ENCODE measurements at places on chromosomes 16 and 17.

GRCh38 chr16:79217375-79218011 is 383.0 kb downstream of the MAF start:
- DNase-seq = peak; percentile 70

- DNase-seq = no peak
Measured at GRCh38 chr17:32627239-32627996, 140.6 kb downstream of the CDK5R1 start.

DNA sequence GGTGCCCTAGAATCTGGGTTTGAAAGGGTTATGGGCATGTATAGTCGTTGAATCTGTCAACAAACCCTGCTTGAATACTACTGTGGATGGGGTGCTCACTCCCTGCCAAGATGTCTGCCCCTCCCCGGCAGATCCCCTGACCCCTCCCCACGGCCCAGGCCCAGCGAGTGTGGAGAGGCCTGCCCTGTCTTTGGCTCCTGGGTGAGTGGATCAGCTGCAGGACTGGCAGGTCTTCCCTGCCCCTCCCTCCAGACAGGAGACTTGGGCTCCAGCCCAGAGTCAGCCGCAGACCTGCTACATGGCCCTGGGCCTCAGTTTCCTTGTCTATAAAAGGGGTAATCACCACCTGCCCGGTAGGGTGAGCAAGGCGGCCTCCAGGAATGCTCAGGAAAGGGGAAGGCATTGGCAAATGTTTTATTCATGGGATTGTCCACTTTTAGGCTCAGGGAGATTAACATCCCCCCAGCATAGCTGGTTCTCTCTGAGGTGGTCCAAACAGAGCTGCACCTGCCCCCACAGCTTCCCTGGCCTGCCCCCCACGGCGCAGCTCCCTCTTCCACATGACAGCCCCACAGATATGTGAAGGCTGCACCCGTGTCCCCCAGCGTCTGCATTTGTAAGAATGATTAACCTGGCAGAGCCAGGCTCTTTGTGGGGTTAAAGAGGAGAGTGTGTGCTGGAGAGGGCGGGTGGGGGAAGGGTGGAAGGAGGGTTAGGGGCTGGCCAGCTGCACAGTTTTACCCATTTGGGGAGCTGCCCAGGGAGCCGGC is 18.5 kb upstream of the SPNS2 start:
- DNase-seq = no peak

DNA sequence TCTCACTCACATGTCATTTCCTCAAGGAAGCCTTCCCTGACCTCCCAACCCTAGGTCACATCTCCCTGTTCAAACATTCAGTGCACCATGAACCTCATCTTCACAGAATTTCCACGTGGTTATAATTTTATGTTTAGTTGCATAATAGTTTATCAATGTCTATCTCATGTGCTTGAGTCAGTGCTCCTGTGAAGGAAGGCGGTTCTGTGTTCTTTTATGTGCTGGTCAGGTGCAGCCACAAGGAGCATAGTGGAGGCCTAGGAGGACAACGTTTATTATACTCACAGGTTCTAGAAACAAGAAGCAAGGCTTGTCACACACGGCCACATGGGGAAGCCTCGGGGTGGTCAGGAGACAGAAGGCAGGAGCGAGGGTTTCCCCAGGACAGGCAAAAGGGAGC is 34.5 kb upstream of the SCNN1B start:
- no peak for DNase-seq

DNA sequence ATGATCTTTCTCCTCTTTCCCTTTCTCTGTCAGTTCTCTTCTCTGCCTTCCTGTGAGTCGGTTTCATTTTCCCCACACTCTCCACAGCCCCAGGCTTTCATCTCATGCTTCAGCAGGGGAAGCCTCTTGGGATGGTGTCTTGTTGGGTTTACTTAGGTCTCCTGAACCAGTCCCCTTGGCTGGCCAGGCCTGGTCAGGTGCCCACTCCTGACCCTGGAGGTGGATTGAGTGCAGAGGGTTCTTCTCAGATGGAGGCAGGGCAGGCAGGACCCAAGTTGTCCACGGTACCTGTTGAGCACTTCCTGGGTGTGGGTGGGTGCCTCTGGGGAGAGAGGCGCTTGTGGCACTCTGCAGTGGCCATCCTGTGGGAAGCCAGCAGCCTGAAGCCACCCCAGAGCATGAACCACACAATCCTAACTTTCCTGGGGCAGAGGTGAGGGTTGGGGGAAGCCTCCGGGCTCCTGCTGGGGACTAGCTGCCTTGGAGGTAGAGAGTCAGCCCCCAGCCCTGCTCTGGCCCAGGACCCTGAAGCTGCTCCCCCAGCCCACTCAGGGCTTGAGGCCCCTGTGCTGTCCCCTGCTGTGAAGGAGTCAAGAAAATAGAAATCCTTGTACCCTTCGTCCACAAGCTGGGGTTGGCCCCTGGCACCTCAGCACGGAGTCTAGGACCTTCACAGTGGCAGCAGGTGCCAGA is 2.0 kb upstream of the RAP1GAP2 start:
- peak; percentile 56 for DNase-seq

- DNase-seq = no peak
Measured at GRCh38 chr17:27956601-27957445, 63.7 kb upstream of the LYRM9 start.

DNA sequence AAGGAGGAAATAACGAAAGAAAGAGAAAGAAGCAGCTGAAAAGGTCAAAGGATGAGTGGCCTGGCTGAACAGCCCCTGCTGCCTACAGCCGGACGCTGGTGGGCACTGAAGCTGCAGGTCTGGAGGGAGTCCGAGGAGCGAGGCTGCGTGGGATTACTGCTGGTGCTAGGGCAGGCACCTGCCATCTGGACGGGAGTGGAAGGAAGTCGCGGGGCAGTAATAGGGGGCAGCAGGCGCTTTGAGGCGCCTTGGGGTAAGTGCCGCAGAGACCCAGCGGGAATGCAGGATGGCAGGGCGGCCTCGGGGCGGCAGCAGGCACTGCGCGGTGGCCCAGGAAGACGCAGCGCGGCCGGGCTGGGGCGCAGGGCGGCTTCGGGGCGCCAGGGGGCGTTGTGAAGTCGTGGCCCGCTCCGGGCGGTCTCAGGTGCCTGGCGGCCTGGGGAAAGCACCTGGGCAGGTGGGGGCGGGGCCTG is 303 bp upstream of the SCNN1G start:
- DNase-seq = peak; percentile 78

- no peak for DNase-seq
Measured at GRCh38 chr17:78575340-78575739, 1.9 kb downstream of the DNAH17 start.

- no peak for DNase-seq
Measured at GRCh38 chr17:4083187-4083586, 59.6 kb downstream of the ZZEF1 start.

GRCh38 chr16:79997257-79997656 is 396.7 kb upstream of the MAF start:
- DNase-seq = no peak

- DNase-seq = no peak
Measured at GRCh38 chr17:30942308-30943079, 20.7 kb downstream of the ADAP2 start.

- no peak for DNase-seq
Measured at GRCh38 chr17:82065193-82065637, 389 bp downstream of the DUS1L start.

DNA sequence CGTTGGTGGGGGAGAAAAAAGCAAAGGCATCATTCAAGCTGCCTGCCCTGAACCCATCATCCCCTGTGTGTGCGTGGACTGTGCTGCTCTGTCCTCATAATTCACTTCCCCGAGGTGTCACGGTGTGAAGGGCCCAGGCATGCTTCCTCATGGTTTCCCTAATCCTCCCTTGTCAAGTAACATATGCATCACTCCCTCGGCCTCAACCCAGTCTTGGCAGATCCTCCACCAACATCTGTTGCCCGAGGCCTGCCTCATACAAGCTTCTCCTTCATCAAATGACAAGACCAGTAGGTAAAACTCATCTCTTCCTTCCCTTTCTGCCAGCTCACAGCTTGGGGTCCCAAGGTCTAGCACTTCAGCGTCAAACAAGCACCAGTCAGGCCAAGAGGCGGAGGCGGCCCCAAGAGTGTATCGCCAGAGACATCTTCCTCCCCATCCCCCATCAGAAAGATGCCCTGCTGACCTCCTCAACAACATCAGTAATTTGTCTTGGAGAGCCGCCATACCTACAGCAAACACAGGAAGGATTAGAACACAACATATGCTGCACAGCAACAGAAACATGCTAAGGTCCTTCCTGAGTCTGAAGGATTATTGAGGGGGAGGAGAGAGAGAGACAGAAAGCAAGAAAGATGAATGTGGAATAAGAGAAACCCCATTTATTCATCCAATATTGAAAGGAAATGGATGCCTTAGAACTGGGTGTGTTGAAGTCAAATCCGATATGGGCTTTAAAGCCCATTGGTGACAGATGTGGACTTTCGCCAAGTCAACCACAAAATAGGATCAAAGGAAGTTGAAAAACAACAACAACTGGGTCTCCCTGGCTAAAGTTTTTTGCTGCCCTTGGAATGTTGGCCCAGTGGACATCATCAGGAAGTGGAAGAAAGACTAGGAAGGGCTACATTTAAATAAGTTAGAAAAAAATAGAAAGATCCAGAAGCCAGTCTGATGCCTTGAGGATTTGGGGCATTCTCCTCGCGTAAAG is 38.4 kb downstream of the SOX9 start:
- DNase-seq = no peak

- DNase-seq = no peak
Measured at GRCh38 chr17:2683912-2684311, 27.7 kb downstream of the CLUH start.

DNA sequence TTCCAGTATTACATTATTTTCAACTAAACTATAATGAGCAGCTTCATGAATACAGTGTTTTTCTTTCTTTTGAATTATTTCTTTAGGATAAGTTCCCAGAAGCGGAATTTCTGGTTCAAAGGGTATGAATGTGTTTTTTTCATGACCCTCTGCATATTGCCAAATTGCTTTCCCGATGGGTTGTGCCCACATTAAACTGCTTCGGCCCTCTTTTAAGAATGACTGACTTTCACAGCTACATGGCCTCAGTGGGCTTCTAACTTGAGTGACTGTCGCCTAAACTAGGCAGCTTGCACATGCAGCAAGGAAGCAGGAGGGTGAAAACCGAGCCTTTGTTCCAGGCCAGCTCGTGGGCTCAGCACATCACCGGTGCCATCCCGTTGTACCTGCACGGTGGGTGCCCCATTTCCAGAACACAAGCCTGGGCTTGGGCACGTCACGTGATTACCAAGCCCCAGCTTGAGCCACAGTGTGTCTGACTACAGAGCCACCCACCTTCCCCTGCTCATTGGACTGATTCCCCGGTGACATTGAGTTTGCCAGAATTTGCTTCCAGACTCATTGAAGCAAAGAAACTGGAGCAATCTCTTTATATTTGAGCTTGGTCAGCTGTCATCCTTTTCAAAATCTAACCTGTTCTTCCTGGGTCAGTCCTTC is 112.8 kb downstream of the CLEC16A start:
- DNase-seq = no peak

DNA sequence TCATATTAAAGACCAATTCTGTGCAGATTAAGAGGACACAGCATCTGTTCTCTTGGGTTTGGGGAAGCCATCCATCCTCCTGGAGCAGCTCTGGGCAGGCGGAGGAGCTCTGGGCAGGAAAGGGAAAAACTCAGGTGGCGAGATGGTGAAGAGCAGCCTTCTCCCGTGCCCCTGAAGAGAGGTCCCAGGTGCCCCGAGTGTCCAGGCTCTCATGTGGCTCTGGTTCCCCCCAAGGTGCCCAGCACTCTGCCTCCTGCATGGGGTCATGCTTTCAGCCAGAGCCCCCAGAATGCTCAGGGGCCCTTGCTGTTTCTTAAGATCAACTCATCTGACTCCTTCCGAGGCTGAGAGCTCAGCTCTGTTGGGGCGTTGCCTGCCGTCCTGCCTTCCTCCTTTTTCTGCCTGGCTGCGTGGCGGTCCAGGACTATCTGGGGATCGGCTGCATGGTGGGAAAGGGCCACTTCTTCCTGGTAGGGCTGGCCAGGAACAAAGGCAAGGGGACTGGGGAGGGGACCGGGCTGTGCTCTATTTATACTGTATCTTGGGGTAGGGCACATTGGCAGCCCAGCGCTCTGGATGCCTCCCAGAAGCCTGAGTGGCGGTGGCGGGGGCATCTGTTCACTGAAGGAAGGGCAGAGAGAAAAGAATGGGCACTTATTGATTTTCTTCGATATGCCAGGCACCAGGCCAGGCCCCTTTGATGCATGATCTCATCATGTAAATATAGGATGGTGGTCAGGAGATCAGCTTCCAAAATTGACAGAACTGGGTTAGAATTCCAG is 103.2 kb upstream of the SDK2 start:
- DNase-seq = no peak

GRCh38 chr16:5604770-5605169 is 507.2 kb upstream of the EEF2KMT start:
- no peak for DNase-seq

GRCh38 chr16:12600536-12601256 is 203.0 kb downstream of the CPPED1 start:
- DNase-seq = no peak

DNA sequence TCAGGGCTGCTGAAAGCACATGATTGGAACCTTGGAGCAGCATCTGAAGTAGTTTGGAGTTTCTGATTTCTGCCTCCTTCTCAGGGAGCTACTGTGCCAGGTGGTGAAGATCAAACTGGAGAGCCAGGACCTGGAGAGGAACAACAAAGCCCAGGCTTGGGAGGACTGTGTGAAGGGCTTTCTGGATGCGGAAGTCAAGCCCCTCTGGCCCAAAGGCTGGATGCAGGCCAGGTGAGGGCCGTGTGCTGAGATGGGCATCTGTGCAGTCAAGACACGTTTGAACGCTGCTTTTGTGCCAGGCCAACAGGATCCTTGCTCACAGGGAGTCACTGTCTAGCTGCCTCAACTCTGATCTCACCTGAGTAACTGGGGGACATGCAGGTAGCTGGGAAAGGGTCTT is 23.8 kb downstream of the UBN1 start:
- no peak for DNase-seq

DNA sequence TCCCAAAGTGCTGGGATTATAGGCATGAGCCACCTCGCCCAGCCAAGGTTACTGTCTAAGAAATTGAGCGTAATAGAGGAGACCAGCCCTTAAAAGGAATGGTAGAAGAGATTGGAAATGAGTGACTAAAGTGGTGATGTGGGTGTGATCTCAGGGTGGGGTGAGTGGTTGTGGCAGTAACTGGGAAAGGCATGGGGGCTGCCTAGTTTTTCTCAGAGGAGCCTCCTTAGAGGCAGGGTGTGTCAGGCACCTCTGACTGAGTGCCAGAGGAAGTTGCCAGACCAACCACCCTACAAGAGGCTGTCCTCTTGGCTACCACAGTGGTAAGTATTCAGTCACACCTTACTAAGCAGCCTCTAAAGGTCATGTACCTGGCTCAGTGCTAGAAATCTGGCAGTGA is 8.9 kb downstream of the DUS2 start:
- DNase-seq = peak; percentile 66

GRCh38 chr16:82016964-82017363 is 5.7 kb upstream of the SDR42E1 start:
- no peak for DNase-seq

DNA sequence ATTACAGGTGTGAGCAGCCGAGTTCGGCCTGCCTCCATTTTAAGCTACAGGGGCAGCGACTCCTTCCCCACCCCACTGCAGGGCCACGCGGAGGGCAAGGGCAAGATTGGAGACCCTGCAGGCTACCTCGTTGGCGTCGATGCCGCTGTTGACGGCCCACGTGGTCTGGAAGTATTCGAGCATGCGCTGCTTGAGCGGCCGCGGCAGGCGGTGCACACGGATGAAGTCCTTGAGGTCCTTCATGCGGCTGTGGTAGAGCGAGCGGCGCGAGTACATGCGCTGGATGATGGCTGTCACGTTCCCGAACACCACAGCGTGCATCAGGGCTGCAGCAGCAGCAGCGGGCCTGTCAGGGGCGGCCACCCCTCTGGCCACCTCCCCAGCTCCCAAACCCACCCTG is 11.6 kb downstream of the KCNH4 start:
- no peak for DNase-seq

- no peak for DNase-seq
Measured at GRCh38 chr16:12163970-12164369, 187.4 kb downstream of the SNX29 start.

- no peak for DNase-seq
Measured at GRCh38 chr16:68076560-68076959, 8.6 kb upstream of the NFATC3 start.

Measured in activated CD8-positive, alpha-beta memory T cell treated with anti-CD3 and anti-CD28 coated beads, Interleukin-2, amount 10 ng/mL, durations not matched to agents 7 days and 5 days (primary cell).